ENCODE measurements at places on chromosomes 6 and 20.

DNA sequence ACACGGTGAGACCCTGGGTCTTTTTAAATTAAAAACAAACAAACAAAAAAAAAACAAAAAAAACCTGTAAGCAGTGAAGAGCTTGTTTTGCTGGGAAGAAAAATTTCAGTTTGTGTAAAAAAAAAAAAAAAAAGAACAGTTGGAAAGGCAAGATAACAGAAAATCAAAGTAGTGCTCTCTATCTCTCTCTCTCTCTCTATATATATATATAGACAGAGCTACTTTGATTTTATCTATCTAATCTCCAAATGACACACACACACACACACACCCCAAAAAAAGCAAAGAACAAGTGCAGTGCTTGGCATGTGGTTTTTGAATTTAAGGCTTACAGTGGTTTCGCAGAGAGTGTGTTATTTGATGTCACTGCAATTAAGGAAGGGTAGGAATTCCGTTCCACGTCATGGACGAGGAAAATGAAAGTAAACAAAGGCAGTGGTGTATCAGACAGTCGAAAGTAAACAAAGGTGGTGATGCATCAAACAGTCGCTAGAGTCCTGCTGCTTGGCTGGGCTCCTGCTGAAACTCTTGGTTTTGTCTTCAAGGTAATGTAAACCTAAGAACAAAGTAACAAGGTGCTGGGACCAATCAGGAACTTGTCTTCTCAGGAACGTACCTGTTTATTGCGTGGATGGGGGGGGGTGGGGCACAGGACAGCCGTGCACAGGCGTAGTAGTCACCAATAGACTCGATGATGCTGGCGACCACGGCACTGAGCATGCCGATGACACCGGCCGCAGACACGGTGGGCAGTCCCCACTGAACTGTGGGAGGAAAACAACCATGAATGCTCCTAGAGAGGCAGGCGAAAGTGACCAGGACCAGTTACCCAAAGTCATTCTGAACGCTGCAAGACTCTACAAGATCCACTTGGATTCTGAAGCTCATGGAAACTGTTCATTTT lies 131.8 kb downstream of the SLC23A2 start:
- DNase-seq, result peak; percentile 65

- no peak for DNase-seq
Measured at GRCh38 chr6:142462260-142462659, 160.5 kb downstream of the ADGRG6 start.

DNA sequence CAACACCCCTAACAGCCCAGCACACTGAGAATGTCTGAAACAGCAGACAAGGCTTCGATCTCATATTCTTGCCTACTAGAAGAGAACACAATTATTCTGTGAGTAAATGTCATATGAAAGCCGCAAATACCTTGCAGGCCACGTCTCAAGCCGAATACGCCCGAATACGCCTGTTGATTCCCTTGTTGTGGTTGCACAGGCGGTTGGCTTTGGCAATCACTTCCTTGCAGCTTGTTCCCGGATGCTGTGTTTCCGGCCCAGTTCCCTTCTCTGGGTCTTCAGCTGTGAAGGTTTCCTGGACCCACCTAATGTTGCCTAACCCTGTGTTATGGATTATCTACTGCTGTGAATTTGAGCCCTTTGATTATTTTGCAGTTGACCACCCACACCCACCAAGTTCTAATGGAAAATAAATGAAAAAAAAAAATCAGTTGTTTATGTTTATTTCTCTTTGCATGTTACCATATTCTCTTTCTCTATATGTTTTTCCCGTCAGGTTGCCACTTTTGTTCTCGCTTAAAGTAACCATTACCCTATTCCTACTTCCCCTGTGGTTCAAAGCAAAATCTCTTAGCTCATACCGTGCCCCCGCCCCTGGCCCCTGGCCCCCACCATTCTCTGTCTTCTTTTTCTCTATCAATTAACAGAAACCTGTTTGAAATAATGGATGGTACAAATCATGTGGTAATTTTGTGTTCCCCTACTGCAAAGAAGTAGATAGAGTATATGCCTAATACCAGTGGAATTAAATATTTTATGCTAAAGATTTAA lies 172.4 kb downstream of the ADGB start:
- DNase-seq, result peak; percentile 32

- DNase-seq, result no peak
Measured at GRCh38 chr6:135305684-135306083, 124.6 kb downstream of the MYB start.

GRCh38 chr6:134640975-134641429 lies 308.9 kb downstream of the ALDH8A1 start:
- peak; percentile 86 for DNase-seq

DNA sequence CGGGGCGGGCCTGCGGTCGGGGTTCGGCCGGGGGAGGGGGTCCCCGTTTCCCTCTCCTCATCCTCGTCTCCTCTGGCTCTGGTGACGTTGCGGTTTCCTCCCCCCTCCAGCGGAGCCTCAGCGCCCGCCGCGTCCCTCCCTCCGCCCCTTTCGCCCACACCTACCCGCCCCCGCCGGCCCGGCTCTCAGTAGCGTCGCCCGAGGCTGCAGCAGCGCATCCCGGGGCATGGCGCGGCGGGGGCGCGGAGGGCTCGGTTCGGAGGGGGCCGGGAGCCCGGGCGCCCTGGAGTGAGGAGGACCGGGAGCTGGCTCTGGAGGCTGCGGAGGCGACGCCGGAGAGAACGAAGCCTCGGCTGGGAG lies at the start of gene DSE:
DSE (plus strand) TSS at position 188 of the 360 bp plus-strand sequence. CDS start 28,304 bp downstream, outside the sequence.
- DNase-seq, result peak; percentile 53

- DNase-seq, result no peak
Measured at GRCh38 chr6:57822896-57823358, 505.5 kb downstream of the PRIM2 start.

- no peak for DNase-seq
Measured at GRCh38 chr6:90544081-90544480, 42.8 kb downstream of the MAP3K7 start.

GRCh38 chr20:16520154-16520553 lies 53.1 kb downstream of the KIF16B start:
- DNase-seq, result no peak

Measured in CD4-positive, alpha-beta T cell treated with Interleukin-4 for 4 hours (primary cell).